Stimulated activated CD4-positive, alpha-beta T cell treated with anti-CD3 and anti-CD28 coated beads, Interleukin-4, amount 100 ng/mL, for 4 hours (primary cell): ENCODE measurements at places on chromosomes 4 and X.

- DNase-seq = no peak
Measured at GRCh38 chr4:123966990-123967769, 570.6 kb downstream of the SPRY1 start.

GRCh38 chrX:155068165-155068564 lies 2.8 kb downstream of the CMC4 start:
- DNase-seq = no peak

- no peak for DNase-seq
Measured at GRCh38 chrX:31298916-31299315, 227.1 kb upstream of the FTHL17 start.

GRCh38 chr4:173337463-173337862 lies 3.3 kb upstream of the HMGB2 start:
- no peak for DNase-seq

DNA sequence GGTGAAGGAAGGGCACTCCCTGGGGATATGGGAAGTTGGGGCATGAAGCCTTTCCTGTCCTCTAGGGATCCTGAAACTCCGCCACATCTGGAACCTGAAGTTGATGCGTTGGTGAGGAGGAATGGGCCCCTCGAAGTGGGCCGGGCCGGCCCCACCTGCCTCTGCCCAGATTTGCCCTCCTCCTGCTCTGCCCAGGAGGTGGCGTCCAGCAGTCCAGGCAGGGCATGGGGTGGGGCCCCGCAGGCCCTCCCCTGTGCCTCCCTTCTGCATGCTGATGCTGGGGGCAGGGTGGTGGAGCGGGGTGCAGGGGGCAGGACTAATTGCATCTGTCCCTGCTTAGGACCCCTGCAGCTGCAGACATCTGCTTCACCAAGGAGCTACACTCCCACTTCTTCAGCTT lies 1.8 kb downstream of the TAFAZZIN start:
- no peak for DNase-seq

DNA sequence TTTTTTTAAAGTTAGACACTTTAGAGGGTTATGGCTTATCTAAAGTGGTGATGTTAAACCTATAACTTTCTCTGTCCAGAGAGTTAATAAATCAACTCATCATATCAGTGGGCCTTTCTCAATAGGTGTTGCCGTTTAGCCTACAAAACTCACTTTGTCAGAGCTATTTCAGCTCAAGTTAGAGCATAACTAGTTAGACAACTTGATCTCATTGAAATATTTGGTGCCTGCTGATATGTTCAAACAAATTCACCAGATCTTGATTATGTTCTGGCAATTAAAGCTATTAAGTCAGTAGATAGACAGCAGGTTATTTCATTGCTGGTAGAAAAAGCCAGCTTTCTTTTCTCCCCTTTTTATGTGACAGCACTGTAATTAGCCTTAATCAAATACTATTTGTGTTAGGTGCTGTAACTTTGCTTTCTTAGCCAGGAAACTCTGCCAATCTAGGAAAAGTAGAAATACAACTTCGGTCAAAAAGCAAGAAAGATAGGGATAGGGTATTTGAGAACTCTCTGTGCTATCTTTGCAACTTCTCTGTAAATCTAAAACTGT lies 191.8 kb downstream of the MAML3 start:
- no peak for DNase-seq

- no peak for DNase-seq
Measured at GRCh38 chr4:183405303-183405702, 39.1 kb upstream of the CDKN2AIP start.

GRCh38 chrX:71082124-71082647 lies 13.5 kb upstream of the FOXO4 start:
- no peak for DNase-seq

- DNase-seq = no peak
Measured at GRCh38 chrX:16797841-16798240, 11.6 kb downstream of the TXLNG start.

- no peak for DNase-seq
Measured at GRCh38 chr4:93513851-93514250, 314.7 kb upstream of the ATOH1 start.

- no peak for DNase-seq
Measured at GRCh38 chrX:11628399-11628798, 37.3 kb downstream of the ARHGAP6 start.

GRCh38 chr4:23369331-23369730 lies 520.5 kb downstream of the PPARGC1A start:
- DNase-seq = no peak

DNA sequence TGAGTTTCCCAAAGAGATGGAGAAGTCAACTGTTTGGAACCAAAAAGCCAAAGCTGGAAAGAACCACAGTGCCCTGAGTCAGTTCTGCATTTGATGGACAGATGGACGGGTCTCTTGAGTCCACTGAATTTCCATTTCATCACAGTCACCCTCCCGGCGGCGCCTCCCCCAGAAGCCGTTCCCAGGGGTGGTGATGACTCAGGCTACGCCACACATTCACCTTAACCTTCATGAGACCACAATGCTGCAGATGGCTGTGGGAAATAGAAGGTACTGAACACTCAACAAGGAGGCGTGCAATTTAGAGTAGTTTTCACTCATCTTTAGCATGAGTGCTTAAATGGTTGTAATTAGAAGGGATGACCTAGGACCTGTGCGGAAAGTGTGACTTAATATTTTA lies 61.3 kb downstream of the STOX2 start:
- no peak for DNase-seq

- DNase-seq = no peak
Measured at GRCh38 chr4:156295676-156296195, 342.1 kb upstream of the CTSO start.

DNA sequence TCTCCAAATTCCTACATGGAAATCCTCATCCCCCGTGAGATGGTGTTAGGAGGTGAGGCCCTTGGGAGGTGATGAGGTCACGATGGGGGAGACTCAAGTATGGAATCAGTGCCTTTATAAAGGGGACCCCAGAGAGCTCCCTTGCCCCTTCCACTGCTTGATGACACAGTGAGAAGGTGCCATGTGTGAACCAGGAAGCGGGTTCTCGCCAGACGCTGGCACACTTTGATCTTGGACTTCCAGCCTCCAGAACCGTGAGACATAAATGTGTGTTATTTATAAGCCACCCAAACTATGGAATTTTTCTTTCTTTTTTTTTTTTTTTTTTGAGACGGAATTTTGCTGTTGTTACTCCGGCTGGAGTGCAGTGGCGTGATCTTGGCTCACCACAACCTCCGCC lies 237.6 kb downstream of the DHRSX start:
- no peak for DNase-seq

DNA sequence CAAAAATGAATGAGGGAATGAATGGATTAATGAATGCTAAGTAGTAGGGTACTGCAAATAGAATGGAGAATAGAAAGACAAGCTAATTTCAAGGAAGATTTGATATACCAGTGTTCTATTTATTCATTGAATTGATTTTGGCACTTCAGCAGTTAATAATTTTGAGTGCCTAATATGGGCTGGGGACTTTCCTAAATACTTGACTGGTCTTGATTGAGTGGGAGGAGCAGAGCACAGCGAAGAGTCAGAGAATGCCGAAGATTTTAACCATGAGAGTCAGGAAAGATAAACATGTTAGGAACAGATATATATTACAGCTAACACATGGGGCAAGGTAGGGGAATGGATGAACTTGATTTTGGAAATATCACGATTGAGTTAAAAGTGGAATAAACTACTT lies 10.6 kb downstream of the IL15 start:
- DNase-seq = no peak

DNA sequence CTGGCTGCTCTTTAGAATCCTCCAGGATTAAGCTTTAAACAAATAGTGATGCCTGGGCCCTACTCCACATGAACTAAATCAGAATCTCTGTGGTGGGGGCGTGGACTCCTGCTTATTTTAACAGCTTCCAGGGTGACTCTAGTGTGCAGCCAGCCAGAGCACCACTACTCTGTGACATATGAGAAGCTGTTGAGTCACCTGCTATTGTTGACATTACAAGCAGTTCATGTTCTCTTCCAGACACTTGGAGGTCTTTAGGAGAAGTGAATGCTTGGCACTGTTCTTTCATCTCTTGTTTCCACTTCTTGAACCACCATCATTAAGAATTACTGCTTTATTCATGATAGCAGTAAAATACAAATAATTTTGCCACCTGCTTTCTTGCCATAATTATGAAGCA lies 426 bp upstream of the C4orf51 start:
- no peak for DNase-seq

DNA sequence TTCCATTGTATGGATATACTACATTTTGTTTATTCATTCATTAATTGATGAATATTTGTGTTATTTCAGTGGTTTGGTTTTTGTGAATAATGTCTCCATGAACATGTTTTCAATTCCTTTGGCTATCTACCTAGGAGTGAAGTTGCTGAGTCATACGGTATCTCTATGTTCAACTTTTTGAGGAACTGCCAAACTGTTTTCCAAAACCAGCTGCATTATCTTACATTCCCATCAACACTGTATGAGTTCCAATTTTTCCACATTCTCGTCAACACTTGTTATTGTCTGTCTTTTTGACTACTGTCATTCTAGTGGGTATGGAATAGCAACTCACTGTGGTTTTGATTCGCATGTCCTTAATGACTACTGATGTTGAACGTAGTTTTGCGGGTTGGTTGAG lies 388.6 kb upstream of the MAGEB2 start:
- DNase-seq = no peak

GRCh38 chr4:60682901-60683300 lies 517.2 kb upstream of the ADGRL3 start:
- DNase-seq = no peak

DNA sequence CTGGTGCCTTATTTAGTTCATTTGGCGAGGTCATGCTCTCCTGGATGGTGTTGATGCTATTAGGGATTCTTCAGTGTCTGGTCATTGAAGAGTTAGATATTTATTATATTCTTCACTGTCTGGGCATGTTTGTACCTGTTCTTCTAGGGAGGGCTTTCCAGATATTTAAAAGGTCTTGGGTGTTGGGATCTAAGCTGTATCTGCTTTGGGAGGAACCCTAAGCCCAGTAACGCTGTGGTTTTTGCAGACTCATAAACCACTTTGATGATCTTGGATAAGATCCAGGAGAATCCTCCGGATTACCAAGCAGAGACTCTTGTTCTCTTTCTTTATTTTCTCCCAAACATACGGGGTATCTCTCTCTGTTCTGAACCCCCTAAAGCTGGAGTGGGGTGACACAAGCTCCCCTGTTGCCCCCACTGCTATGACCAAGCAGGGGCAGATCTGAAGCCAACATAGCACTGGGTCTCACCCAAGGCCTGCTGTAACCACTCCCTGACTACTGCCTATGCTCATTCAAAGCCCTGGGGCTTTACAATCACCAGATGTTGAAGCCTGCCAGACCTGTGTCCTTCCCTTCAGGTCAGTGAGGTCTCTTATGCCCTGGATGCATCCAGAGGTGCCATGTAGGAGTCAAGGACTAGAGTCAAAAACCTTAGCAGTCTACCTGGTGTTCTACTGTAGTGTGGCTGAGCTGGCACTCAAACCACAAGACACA lies 187.6 kb downstream of the GUCY2F start:
- no peak for DNase-seq

DNA sequence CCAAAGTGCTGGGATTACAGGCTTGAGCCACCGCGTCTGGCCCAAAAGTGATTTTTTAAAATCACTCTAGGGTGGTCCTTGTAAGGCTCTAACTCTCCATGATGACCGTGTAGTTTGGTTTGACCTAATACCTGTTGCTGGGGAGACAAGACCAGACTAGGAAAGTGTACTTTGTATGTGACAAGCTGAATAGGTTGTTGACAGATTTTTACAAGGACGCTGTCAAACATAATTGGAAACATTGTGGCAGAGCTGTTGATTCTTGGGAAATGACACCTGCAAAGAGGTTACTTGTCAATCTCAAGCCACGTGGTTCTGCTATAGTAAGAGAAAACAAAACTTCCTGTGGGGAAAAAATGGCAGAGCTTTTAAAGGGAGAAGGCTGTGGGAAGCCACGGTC lies 802.4 kb upstream of the HS3ST1 start:
- DNase-seq = no peak

DNA sequence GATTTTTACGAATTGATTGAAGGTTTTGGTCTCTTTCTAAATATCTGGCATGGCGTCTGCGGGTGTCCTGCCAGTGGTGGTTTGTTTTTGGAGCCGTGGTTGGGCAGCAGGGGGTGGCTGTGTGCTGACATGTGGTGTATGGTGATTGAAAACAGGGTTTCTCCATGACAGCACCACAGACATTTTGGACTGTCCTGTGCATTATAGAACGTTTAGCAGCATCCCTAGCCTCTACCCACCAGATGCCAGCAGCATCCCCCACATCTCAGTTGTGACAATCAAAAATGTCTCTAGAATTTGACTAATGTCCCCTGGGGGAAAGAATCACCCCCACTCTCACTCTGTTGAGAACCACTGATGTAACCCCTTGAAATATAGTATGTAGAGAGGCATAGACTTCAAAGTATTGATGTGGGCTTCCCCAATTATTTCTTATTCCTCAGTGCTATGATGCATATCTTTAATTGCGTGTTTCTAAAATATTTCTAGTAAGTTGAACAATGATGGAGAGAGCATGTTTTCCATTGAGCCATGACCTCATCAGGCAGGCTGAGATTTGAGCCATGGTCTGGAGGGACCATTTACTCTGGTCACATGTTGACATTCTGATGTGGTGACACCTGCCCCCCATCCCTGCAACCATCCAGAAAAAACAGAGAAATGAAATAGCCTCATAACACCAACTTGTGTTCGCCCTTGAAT lies 77.4 kb upstream of the MID1 start:
- no peak for DNase-seq

DNA sequence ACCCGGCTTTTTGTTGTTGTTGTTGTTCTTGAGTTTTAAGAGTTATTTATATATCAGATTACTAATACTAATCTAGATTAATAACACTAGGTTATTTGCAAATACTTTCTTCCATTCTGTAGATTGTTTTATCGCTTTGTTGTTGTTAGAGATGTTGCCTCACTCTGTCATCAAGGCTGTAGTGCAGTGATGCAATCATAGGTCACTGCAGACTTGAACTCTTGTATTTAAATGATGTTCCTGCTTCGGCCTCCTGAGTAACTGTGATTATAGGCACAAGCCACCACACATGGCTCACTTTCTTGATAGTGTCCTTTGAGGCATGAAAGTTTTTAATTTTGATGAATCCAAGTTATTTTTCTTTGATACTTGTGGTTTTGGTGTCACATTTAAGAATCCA lies 129.0 kb downstream of the VSIG4 start:
- DNase-seq = no peak

- no peak for DNase-seq
Measured at GRCh38 chr4:144666539-144667175, 20.7 kb downstream of the HHIP start.

- DNase-seq = no peak
Measured at GRCh38 chr4:4329496-4329895, 39.4 kb downstream of the ZBTB49 start.

GRCh38 chr4:107183155-107183774 lies 147.2 kb upstream of the DKK2 start:
- DNase-seq = no peak

DNA sequence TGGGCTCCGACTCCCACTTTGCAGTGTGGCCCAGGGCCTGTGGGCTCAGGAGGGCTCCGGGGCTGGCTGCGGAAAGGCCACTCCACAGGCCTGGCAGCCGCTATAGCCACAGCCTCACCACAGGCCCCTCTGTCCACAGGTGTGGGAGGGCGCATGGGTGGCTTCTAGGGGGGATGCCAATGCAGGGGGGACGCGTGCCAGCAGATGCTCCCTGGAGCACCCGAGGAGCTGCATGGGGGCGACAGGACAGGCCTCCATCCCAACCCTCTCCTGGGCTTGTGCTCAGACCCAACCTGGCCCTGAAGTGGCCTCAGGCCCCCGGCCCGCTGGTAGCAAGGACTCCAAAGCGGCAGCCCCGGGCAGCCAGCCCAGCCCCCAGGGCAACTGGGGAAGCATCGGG lies 8.0 kb downstream of the BGN start:
- DNase-seq = no peak
